Uterus (tissue), 4 donors: ENCODE measurements at places on chromosomes 1 and 21.

DNA sequence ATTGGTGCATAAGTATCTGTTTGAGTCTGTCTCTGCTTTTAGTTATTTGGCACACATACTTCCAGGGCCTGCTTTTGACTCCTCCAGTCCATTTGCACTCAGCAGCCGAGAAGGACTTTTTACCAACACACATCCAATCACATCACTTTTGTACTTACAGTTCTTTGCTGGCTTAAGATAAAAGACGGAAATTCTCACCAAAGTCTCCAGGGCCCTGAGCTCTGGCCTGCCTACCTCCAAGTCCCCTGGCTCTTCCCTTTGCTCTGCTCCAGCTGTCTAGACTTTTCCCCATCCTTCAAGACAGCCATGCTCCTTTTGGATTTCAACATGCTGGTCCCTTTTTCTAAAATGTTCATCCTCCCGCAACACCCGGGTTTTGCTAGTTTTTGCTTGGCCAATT, 2.2 kb upstream of the EVA1C start:
- no peak for DNase-seq

GRCh38 chr1:179743679-179744400, 749 bp downstream of the FAM163A start:
- DNase-seq: no peak

- DNase-seq: no peak
Measured at GRCh38 chr1:17014671-17015567, 3.2 kb upstream of the ATP13A2 start.

GRCh38 chr1:214003233-214003632, 15.5 kb downstream of the PROX1 start:
- no peak for DNase-seq

- no peak for DNase-seq
Measured at GRCh38 chr1:116325104-116325503, 47.9 kb upstream of the ATP1A1 start.

- DNase-seq: peak; percentile 50
Measured at GRCh38 chr1:171226747-171227370, 21.4 kb upstream of the FMO1 start.

DNA sequence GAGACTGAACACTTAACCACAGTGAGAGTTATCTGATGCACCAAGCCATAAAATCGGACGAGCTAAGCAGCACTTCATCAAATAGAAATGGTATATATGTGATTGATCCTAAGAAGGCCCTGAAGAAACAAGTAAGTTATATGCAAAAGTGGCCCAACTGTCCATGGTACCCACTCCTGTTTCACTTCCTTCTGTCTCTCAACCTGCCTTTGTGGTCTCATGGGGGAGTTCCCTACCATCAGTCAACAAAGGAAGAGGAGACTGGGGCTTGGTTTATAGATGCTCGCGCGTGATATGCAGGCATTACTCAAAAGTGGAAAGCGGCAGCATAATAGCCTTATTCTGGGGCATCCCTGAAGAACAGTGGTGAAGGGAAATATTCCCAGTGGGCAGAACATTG, 543.9 kb upstream of the ADGRL4 start:
- DNase-seq: no peak

DNA sequence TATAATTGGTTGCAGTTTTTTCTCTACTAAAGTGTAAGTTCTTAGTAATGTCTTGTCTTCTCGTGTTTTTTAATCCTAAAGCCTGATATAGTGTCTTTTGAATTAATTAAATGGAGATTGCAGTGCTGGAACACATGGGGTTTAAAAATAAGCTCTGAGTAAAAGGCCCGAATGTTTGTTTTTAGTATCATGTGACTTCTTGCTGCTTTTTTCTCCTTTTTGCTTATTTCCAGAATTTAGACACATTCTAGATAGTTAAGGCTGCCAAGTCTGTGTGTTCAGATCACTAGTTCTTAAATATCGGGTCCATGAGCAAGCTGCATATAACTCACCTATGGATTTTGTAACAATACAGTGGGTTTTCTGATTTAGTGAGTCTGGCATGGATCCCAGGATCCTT, 27.5 kb downstream of the KCTD3 start:
- no peak for DNase-seq

DNA sequence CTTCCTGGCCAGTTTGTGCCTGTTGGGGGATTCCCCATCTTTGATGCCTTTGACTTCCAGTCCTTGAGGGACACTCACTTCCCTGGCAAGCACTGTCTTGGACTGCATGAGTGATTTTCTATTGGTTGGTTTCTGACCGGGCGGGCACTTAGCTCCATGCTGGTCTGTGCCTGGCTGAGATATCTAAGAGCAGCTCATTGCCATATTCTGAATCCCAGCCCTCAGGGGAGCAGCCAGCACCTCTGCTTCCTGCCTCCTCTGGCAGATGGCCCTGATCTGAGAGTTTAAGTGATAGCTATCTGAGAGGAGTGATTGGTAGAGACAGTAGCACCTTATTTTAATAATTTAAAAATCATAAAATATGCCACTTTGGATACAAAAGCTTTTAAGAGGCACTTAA, 52.5 kb downstream of the DISC1 start:
- no peak for DNase-seq
